A172 (cell line): ENCODE measurements at places on chromosomes 12 and 14. TPM values are rescaled to one million over a fixed set of nuclear protein-coding genes. Genes with fewer than 3 reads are reported as not detected.
A peak's percentile ranks its signal among the peaks of the same experiment; 100 is the strongest.

GRCh38 chr12:56476972-56477432 is 8.6 kb downstream of the SPRYD4 start:
- no peak for DNase-seq

DNA sequence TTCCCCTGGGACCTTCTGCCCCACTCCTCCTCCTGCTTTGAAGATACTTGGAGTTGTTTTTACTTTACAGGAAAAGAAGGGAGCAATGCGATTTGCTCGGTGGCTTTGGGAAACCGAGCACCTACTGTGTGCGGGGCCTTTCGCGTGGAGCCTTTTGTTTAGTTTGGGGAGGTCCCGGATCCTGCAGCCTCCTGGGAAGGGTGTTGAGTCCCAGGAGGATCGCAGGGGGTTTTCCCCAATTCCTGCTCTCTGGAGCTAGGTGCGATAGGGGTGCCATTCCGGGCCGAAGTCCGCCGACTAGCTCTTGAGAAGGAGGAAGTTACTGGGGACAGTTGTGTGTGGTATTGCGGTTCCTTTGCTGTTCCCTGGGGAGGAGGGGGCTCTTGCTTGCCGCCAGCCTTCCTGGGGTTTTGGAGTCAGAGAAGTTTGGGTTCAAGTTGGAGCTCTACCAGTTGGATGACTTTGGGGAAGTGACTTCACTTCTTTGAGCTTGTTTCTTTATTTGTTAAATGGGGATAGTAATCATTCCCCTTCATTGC is 1.1 kb downstream of the BRI3BP start:
- no peak for DNase-seq

DNA sequence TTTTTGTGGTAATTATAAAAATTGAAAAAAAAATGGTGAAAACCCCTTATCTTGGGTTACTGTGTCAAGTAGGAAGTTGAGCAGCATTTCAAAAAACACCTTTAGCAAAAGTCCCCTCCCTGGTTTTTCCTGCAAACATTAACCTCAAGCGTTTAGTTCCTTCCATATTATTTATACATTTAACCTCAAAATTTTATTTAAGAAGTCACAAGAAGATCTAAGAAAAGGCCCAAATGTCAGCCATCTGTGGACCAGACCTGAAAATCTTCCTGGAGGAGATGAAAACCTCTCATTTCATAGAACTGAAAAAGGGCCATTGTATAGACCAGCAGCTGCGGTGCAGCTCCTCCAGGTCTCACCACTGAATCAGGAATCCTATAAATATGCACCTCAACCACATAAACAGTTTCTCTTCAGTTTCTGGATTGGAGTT is 40.4 kb upstream of the BTG1 start:
- no peak for DNase-seq

TMEM63C gene
- 0.62 and 0.98 TPM in 2 replicates for total RNA-seq

DNA sequence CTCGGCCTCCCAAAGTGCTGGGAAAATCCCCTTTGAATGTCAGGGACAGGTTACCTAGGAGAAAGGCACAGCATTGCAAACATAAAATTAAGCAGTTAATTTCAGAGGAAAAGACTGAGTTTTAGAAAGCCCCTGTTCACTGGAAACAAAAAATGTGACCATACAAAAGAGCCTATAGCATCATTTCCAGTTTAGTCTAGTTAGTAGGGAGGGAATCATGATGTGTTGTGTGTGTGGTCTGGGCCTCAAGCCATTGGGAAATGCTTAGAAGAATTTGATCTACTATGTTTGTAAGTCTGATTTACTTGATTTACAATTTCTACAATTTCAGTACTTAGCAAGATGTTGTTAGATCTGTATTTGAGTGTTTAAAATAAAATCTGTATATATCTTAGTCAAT is 47.1 kb upstream of the RERG start:
- no peak for DNase-seq

GRCh38 chr12:78933014-78933413 is 68.4 kb downstream of the SYT1 start:
- peak; percentile 5 for DNase-seq

- DNase-seq = no peak
Measured at GRCh38 chr12:119384340-119384739, 49.8 kb downstream of the CCDC60 start.

GRCh38 chr14:60645126-60645741 is 4.0 kb downstream of the SIX1 start:
- no peak for DNase-seq

DNA sequence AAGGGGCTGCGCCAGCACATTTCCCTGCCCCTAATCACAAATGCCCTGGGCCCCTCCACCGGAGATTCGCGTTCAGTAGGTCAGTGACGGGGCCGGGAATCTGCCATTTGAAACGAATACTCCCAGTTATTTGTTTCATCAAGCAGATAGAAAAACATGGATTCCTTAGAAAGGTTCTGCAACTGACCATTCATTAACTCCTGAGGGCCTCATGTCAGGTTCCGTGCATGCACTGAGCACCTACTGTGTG is 25.6 kb upstream of the UBC start:
- peak; percentile 97 for DNase-seq

CPNE6 gene
- not detected in 2 replicates for total RNA-seq

GRCh38 chr12:33602515-33602914 is 162.9 kb upstream of the SYT10 start:
- no peak for DNase-seq

DNA sequence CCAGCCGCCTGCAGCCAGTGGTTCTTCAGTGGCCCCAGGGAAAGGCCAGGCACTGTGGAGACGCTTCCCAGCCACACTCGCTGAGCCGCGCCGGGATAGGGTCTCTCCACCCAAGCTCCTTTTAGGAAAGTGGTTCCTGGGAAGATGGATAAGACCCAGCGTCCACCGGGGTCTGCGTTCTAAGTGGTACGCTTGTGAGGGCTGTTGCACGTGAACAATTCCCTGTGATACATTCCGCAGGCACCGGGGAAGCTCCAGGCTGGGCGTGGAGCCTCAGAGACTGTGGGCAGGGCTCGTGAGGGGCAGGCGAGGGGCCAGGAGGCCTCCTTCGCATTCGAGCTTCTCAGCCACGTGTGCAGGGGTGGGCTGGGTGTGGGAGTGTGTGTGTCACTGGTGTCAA is 48.4 kb downstream of the GALNT9 start:
- DNase-seq = no peak

DNA sequence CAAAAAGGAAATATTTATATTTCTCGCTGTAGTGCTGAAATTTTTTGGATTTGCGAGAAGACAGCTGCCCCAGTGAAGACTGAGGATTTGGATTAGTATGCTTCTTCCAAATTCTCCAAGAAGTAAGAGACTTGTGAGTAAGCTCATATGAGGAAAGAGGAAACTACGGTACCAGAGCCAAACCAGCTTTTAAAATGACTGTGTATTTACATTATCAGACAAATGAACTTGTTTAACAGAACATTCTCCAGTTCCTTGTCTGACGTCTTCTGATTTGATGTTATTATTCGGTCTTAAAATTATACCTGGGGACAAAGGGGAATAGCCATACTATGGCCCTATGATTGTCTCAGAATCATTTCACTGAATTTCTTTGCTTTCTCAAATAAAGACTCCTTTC is 8.0 kb downstream of the CLEC12B start:
- no peak for DNase-seq

DNA sequence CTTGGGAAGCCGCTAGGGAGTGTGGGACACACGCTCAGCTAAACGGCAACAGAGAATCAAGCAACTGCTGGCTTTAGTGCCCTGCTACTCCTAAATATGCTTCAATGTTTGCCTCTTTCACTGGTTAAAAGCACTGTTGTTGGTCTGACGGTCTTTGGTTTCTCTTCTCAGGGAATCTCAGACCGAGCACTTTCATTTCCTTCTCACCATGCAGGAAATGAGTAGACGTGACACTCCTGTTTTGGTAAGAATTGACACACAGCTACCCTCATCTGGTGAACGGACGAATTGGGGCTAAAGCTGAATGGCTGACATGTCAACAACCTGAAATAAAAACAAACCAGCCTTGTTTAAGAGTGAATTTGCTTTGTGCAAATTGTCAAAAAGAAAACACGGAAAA is 57.5 kb upstream of the PIWIL1 start:
- DNase-seq = no peak

DNA sequence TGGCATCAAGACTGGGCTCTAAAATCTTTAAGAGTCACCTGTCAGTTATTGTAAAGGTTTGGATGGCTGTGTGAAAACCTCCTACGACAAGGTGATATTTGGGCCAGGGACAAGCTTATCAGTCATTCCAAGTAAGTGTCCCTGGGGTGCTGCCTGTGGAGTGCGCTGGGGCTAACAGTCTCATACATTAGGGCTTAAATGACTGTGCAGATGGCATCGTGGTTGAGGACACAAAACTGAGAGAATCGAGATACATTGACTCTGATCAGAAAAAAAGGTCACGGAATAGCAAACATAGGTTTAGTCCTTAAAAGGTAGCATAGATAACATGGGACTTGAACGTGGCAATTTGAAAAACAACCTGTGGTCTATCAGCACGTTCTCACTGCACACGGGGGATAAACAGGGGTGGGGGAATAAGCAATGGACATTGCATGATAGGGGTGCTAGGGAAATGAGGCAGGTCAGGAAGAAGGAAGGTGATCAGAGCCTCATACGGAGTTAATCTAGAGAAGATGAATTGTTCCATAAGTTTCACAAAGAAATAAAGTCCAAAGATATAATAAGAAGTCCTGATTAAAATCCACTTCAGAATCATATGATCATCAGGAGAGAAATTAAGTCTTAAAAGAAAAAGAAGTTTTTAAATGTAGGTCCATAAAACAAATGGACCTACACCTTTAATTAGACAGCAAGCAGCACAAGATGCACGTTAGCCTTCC is 100.3 kb downstream of the DAD1 start:
- no peak for DNase-seq

DNA sequence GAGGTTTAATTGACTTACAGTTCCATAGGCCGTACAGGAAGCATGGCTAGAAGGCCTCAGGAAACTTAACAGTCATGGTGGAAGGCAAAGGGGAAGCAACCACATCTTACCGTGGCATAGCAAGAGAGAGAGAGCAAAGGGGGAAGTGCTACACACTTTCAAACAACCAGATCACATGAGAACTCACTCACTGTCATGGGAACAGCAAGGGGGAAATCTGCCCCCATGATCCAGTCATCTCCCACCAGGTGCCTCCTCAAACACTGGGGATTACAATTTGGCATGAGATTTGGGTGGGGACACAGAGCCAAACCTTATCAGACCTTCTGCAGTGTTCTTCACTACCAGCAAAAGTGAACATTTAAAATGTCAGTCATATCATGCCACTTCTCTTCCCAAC is 58.9 kb downstream of the USP15 start:
- DNase-seq = no peak

DNA sequence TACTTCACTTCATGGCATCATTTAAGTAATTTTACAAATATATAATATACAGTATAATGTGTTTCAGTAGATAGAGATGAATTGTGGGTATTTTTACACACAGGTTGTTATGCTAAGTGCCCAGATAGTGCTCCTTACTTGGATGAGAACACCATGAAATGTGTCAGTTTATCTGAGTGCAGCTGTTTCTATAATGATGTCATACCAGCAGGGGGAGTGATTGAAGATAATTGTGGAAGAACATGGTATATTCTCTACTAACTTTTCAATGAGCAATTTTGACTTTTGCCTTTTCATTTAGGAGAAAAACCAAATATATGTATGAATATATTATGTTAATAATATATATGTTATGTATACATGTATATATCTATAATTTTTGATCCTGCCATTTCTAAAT is 221.6 kb downstream of the LRRK2 start:
- no peak for DNase-seq

TAS2R43 gene
- not detected in 2 replicates for total RNA-seq

PRH2 gene
- not detected in 2 replicates for total RNA-seq

GRCh38 chr14:96094656-96095055 is 55.5 kb downstream of the C14orf132 start:
- no peak for DNase-seq

ZDHHC22 gene
- not detected in 2 replicates for total RNA-seq

DNA sequence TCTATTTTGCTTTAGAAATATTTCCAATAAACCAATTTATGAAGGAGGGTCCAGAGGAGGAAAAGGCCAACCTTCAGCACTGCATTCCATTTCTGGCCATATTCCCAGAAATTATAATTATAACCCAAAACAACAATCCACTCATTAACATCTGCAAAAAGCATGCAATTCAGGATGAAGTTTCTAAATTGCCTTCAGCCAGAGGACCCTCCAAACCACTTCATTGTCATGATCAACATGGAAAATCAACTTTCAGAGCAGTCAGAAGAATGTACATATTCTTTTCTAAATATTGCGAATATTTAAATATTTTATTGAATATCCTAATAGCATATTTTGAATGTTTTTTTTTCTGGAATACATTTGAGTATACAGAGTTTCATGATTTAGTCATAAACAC is 332.6 kb upstream of the TMEM132C start:
- DNase-seq = no peak

KRT3 gene
- not detected in 2 replicates for total RNA-seq

DNA sequence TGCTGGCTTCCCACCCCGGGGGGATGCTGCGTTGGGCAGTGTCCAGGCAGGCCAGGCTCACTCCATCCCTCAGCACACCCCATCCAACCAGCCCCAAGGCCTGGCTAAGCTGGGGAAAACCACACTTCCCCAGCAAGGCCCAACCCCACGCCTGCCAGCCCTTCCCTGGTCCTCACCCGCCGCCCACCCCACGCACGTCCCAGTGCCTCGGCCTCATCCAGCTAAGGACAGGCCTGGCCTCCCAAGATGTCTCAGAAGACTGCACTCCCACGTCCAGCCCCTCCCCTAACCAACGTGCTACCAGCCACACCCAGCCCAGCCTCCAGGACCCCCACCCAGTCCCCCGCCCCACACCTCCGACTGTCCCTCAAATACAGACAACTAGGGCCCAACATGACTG is 9.8 kb downstream of the JAG2 start:
- DNase-seq = no peak

PTPRO gene
- not detected in 2 replicates for total RNA-seq

DNA sequence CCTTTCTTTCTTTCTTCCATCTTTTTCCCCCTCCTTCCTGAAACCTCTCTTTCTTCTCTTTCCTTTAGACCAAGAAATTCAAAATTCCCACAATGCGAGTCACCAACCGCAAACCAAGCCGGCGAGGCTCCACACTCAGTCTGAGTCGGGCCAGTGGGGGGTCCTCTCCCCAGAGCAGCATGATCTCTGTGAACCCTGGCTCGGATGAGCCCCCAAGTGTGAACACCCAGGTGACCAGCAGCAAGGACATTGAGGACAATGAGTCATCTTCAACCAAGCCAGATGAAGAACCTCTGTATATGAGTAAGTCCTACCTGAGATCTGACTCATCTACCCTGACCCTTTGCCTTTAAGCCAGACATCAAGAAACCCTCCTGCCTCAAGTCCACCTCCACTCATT is 88.6 kb upstream of the TMEM233 start:
- DNase-seq = no peak
